ENCODE measurements at places on chromosomes 2 and 18.
A peak's percentile ranks its signal among the peaks of the same experiment; 100 is the strongest.

DNA sequence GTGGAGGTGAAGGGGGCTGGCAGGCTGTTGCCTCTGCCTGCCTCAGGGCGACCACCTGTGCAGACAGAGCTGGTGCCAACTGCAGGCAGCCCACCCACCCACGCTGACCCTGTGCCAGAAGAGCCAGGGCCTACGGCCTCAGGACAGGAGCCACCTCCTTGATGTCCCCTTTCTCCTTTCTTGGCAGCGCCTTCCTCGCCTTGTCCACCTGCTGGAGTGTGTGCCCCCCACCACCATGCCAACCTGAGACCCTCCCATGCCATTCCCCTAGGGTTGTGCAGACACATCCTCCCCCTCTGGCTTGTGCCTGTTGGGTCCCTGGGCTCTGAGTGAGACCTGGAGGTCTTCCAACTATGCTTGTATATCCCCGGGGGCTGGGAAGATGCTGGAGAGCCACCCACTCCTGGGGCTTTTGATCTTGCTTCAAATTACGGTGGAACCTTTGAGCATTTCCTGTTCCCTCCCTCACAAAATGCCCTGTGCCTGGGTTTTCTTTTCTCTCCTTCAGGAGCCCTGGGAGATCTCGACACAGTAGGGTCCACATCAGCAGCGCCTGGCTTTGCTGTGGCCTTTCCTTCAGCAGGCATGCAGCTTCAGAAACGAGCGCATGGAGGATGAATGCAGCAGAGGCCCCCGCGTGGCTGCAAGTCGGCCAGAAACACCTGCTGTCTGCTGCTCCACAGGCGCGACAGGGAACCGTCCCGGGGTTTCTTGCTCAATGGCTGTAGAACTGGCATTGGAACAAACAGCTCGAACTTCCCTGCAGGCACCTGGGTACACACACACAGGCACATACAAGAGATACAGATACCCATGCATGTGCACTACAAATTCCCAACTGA is 65.9 kb upstream of the SH3RF3 start:
- no peak for DNase-seq

GRCh38 chr2:75054296-75054695 is 95.9 kb downstream of the POLE4 start:
- DNase-seq, result no peak

DNA sequence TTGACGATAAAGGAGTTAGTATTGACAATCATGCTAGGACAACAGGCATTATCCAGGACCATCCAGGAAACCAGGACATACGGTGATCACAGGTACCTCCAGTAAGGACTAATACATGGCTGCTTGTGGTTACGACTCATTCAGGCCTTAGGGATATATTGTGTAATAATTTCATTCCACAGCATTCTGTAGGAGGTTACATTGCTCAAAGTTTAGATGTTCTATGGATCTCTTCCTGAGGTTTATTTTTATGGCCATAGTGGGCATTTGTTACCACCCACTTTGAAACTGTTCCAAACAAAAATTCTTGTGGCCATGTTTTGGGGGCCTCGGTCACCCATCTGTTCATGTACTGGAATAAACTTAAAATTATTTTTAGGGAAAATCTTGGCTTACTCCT is 431.6 kb downstream of the METTL4 start:
- DNase-seq, result no peak

DNA sequence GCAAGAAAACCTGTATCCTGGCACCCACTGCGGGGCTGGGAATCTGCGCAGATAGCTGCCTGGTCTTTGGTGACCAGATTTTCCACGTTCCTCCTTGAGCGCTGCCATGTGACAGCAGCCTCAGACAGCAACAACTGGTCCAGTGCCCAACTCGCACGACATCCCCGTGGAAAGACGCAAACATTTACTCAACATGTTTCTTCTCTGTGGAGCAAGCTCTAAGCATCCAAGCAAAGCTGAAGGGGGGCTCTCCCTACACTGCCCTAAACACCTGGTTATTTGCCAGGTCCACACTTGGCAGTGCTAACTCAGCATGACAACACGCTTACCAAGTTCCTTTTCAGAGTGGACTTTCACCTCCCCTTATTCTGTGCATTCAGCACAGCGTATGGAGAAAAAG is 11.3 kb downstream of the ZNF516 start:
- DNase-seq, result no peak

GRCh38 chr2:65429786-65430602 is 2.4 kb downstream of the SPRED2 start:
- DNase-seq, result no peak

- DNase-seq, result no peak
Measured at GRCh38 chr2:46493971-46494250, 14.5 kb downstream of the TMEM247 start.

GRCh38 chr2:237012577-237013267 is 73.0 kb upstream of the COPS8 start:
- DNase-seq, result no peak

DNA sequence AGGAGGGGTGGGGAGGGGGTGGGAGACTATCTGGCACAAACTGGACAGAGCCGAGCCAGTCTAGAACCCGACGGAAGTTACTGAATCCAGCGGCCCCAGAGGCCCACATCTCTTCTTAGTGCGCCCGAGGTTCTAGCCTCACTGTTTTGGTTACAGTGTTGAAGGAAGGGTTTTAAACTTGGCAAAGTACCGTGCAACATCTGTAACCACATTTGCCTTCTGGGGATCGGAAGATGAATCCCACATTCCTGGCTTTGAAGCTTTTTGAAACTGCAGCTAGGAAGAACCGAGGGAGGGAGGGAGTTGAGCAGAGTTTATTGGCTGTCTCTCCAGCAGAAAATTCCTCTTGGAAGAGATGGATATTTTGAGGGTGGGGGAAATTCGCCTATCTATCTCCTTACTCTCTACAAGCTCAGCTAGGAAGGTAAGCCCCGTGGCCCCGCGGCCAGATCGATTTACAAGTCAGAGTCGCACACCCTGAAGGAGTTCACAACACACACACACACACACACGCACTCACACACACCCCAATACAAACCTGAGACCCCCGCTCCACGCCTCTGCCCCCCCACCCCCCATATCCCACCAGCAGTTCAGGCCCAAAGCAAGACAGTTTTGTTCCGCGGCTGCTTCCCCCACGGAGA is 1.0 kb downstream of the ACVR1 start:
- peak; percentile 10 for DNase-seq

- no peak for DNase-seq
Measured at GRCh38 chr2:67883316-67884087, 179.3 kb downstream of the C1D start.

- DNase-seq, result no peak
Measured at GRCh38 chr2:1731447-1731962, 12.8 kb downstream of the PXDN start.

DNA sequence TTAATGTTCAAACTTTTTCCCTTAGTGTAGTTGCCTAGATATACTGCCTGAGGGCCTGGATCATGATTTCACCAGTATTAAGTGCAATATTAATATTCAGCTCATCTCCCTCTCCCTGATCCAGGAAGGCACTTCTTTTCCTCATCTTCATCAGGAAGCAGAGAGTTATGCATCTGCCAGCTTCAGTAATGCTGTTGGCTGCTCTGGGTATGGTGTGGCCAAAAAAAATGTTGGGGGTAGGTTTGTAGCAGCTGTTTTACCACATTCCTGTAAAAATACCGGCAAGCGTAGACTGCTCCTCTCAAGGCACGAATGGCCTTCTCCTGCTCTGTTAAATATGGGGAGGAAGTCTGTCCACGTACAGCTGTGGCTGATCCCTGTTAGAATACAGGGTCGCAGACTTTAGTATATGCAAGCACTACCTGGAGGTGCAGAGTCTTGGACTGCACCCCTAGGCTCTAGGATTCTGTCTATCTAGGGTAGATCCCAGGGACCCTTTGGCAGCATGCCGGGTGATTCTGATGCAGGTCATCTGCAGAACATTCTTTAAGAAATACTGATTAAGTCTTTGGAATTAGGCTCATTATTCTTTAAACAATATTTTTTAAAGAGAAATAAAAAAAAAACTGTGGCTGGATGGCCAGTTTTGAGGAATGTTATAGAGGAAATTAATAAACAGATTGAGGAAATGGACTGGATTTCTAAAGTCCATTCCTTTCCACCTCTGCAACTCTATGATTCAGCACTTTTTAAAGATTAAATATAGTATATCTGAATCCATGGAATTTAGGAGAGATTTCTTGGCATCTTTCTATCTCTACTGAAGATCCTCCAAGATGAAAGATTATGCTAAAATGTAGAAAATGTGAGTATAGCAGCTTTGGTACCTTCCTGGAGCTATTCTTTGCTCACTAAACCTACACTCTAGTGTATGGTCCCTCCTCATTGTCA is 21.0 kb upstream of the GLS start:
- DNase-seq, result no peak

DNA sequence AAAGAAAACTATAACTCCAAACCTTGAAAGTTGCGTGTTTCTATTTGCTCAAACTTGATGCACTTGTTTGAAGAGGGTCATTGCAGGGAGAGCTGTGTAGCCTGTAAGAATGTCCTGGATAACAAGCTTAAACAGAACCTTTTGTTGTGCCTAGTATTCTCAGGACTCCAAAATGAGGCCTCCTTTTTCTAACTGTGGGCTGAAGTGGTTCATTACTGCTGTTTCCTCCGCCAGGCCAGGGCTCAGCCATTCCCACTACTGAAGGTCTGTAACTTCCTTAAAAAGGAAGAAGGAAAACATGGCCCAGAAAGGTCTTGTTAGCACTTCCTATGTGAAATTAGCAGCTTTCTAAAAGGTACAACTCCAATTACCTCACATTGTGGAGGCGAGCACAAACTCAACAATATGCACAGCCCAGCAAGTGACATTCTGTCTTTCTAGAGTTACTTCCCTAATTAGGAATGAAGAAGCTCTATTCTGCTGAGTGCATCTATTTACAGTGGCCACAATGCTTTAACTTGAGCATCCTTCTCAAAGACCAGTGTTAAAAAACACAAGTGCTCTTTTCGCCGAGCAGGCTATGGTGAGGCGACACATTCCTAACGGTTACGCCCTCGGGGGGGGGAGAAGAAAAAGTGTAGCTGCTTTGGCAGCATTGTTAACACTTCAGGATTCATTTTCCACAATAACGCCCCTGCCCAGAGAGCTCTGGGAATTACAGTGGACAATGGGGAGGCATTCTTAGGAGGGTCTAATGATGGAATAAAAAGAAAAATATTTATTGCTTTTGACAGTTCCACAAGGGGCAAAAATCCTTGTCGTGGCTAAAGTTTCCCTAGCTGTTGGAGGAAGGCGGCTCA is 136.9 kb upstream of the SIX3 start:
- DNase-seq, result no peak

DNA sequence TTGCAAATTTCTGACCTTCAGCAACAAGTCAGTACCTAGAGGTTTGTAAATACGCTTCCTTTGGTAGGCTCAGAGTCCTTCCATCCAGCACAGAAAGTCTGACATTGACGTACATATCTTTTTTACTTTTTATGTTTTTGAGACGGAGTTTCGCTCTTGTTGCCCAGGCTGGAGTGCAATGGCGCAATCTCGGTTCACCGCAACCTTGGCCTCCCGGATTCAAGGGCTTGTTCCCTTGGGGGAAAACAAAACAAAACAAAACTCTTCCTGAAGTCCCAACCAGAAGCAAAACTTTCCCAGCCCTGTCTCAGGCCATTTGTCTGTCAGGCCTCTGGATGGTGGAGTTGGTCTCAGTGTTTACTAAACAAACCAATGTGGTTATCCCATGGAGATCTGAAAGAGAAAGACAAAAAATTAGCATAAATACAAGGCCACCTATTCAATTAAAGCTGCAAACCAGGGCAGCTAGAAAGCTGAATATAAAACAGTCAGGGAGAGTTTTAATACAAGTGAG is 29.6 kb upstream of the ATL2 start:
- DNase-seq, result peak; percentile 20

GRCh38 chr18:36718705-36719328 is 110.0 kb downstream of the TPGS2 start:
- DNase-seq, result no peak

DNA sequence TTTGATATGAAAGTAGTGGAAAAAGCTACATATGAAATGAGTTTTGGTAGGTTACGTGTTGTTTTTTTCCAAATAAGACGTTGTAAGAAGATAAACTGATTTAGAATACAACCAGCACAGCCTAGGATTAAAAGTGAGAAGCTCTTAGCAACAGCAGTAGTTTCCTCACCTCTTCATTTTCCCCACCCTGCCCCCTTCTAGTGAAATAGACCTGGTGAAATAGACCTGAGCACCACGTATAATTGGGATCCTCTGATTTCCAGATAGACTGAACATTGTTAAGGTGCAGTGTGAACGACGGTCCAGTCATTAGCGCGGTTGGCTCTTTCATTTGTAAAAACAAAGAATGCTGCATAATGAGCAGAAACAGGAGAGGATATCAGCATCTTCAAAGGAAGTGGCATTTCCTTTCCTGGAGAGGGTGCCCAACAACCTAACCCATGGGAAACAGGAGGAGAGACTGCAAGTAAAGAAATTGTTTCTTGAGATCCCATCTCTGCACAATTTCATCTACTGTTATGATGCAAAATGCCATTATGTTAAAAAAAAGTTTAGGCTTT is 114.3 kb downstream of the FIGN start:
- no peak for DNase-seq

DNA sequence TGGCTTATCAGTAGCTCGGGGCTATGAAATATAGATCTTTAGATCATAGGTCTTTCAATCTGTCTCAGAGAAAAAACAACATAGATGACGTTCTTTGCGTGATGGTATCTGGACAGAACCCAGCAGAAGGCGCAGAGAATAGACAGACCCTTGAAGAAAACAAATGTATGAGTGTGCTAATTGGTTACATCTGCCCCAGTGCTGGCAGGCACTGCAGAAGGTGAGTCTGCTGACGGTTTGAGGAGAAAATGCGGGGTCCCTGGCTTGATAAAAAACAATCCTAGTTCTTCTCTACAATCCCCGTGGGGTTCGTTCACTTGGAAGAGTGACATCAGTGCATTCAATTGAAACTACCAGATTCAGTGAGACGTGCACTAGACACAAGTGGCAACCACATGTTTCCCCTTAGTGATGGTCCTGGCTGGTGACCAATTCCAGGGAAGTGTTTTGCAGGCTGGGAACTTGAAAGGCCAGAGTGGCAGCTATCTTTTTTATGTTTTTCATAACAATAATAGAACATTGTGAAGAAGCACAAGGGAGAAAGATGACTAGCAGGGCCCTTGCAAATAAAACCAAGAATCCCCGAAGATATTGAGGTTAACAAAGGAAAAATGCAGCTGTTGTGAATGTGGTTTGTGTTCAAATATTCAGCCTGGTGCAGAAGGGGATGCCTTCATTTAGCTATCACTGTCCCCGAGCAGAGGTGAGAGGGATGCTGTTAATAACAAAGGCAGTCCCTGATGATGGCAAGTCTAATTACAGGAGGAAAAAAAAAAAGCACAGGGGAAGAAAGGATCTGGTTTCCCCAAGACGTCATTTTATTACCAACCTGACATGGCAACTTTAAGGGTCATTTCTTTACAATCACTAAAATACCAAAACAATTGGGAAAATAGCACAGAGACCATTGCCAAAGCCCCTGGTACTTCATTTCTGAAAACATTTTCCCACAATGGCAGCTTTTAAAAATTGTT is 337.6 kb upstream of the FIGN start:
- no peak for DNase-seq
